Stimulated activated CD8-positive, alpha-beta memory T cell treated with anti-CD3 and anti-CD28 coated beads, Interleukin-15, amount 100 ng/mL, for 4 hours (primary cell): ENCODE measurements at places on chromosomes 1 and 21.

DNA sequence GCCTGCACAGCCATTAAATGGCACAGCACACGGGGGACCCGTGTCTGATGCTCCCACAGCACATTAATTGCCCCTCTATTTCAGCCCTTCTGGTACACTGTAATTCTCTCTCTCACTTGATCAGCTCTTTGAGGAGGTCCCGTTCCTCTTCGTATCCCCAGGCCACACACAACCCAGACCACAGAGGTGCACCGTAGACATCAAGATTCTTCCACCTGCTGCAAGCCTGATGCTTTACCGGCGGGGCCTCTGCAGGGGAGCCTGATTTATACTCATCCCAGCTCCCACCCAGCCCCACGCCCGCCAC, 759 bp downstream of the SMYD3 start:
- no peak for DNase-seq

GRCh38 chr1:10967090-10967489, 45.4 kb upstream of the TARDBP start:
- no peak for DNase-seq

GRCh38 chr21:31538816-31539215, 120.7 kb upstream of the SOD1 start:
- DNase-seq = no peak

GRCh38 chr1:114002492-114003239, 23.4 kb downstream of the OLFML3 start:
- no peak for DNase-seq
